ENCODE measurements at places on chromosomes 3 and 15. TPM values are rescaled to one million over a fixed set of nuclear protein-coding genes. Genes with fewer than 3 reads are reported as not detected.

Gene IL5RA
- total RNA-seq = not detected

Gene GLDN
- total RNA-seq = 0.36 TPM

Gene OXTR
- total RNA-seq = 0.92 TPM

Gene ARPP21
- not detected for total RNA-seq

Gene GPR62
- total RNA-seq = 0.23 TPM

Gene LRRC3B
- total RNA-seq = 1.8 TPM

Gene GOLGA6L10
- total RNA-seq = 1.5 TPM

Gene ASB7
- total RNA-seq = 10.4 TPM

Gene RTP3
- not detected for total RNA-seq

Gene LXN
- 16.5 TPM for total RNA-seq

Gene ALPK3
- total RNA-seq = 1.0 TPM

Gene IQCF5
- not detected for total RNA-seq

Gene CCR9
- 0.08 TPM for total RNA-seq

Gene PPARG
- total RNA-seq = 39.2 TPM

Gene ACP3
- total RNA-seq = 11.3 TPM

Gene ILDR1
- total RNA-seq = not detected

Gene WDR76
- 3.9 TPM for total RNA-seq

Gene MAPKAPK3
- total RNA-seq = 21.6 TPM

All from ovary (tissue), 10 donors.